ENCODE measurements at places on chromosomes 2 and 18.

DNA sequence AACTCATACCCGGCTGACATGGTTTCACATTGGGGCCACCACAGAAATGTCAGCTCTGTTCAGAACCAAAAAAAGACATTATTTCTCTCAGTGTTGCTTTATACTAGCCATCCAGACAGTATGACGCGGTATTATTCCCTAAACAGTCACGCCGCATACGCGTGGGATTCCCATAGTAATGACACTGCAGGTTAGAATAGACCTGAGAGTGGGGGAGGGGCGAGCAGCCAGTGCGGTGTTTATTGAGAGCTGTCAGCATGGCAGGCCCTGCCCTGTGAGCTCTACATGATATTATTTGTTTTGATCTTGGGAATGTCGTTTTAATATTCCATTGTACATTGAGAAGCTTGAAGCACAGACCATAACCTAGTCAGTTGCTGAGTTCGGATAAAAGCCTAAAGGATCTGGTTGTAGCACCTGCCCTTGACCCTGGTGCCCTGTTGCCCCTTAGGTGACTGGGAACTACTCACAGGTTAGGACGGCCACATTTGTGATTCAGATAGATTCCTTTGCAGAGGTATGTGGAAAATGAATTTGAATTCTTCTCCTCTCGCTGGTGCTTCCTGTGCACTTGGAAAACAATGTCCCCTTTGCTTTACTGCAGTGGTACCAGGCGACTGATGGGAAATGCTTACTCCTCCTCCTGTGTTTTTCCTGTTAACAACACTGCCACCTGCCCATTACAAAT is 150.1 kb downstream of the ARHGAP28 start:
- no peak for DNase-seq

DNA sequence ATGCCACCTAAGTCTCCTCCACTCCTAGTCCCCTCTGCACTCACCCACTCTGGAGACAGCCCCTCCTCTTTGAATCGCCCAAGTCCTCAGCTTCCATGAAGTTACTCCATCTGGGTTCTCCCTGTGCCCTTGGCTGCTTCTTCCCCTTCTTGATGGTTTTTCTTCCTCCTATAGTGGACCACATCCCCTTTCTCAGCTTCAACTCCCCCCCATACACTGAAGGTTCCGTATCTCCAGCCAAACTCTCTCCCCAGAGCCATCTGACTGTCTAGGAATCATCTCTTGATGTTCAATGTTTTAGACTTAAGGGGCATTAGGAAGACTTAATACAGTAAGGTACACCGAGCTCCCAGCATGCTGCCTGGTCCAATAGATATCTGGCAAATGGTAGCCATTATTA is 39.6 kb downstream of the EMX1 start:
- no peak for DNase-seq

- no peak for DNase-seq
Observed at GRCh38 chr2:69692424-69692823, 48.9 kb upstream of the AAK1 start.

- DNase-seq = no peak
Observed at GRCh38 chr2:119808516-119809147, 48.9 kb downstream of the PTPN4 start.

DNA sequence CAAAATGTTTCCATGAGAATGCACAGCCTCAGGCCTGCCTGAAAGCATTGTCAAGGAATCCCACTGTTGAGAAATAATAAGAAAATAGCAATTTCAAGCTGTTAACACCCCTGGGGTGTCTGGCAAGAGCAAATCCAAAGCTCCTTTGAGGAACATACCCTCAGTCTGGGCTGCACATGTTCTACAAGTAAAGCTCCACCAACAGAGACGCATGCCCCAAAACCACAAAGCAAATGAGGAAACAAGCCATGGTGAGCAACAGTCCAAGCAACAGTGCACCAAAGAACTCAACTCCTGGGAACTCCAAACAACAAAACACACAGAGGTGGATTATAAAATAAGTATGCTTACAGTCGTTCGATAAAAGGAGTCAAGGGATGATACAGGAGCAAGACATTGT is 40.3 kb downstream of the CYP27C1 start:
- DNase-seq = peak; percentile 65

DNA sequence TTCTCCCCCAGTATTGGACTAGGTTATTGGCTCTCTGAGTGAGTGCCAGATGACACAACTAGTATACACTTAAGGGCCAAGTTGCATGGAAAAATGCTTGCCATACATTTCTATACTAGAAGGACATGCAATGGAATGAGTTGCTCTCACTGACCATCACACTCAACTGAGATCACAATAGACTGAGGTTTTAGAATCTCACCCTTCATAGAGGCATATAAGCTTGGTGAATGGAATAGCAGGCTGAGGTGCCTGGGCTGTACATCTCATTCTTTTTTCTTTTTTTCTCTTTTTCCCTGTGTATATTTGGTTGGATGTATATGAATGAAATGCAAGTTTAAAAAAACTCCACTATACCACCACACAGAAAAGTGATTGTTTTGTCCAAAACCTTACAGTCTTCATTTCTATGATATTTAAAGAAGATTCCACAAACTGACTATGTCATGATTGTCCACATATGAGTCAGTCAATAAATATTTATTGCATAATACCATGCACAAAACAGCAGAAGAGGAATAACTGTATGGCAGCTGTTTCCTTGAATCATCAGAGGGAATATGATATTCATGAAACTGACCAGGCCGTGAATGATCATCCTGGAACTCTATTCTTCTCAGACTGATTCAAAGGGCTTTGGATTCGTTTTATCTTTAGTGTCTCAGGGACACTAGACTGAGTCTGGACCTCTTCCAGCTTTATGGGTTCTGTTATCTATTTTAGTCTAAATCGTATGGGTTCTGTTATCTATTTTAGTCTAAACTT is 122.6 kb upstream of the STK17B start:
- peak; percentile 55 for DNase-seq

DNA sequence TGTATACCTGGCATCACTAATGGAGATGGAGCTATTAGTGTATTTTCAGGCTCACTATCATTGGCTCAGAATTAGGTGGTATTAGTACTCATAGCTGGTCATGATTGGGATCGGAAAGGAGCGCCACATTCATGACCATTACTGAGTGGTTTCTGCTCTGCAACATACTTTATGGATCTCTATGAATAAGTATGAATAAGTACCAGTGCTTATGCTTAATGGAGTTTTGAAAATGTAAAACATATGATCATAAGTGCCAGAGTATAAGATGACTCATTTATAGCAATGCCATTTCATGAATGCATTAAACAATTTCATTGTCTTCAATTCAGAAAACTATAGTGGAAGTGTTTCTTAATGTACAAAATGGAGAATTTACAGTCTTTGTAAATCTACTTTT is 156.7 kb downstream of the GALNT3 start:
- no peak for DNase-seq

- DNase-seq = no peak
Observed at GRCh38 chr2:11348209-11348749, 3.8 kb upstream of the ROCK2 start.

GRCh38 chr18:49819823-49820671 is 6.7 kb upstream of the ACAA2 start:
- peak; percentile 74 for DNase-seq

GRCh38 chr2:10269711-10270610 is 32.7 kb upstream of the HPCAL1 start:
- DNase-seq = no peak

GRCh38 chr2:220347626-220348025 is 720.2 kb downstream of the SLC4A3 start:
- DNase-seq = no peak

DNA sequence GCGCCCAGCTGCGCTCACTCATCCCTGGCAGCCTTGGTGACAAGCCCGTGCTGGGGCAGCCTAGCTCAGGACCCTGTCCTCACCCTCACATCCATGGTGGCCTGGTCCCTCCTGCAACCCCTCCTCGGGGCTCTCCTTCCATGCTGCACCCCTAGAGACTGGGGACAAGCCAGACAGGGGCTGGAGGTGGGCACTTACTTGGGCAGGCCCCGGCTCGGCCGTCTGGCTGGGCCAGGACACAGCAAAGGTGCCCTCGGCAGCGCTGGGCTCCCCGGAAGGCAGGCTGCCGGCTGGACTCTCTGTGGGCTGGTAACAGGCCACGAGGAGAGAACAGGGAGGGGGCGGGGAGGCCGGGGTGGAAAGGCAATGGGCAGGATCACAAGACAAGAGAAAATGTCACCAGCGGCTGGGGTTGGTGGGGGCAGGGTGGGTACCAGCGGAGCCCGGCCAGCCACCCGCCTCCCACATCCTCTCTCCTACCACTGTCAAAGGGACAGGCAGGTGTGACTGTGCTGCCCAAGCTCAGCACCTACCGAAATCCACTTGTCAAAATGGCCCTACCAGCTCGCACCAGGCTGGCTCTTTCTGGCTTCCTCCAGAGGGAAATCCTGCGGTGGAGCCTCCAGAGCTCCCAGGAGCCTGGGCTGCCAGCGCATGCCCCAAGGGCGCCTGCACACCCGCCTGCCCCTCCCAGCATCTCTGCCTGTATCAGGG is 54.7 kb downstream of the BIN1 start:
- DNase-seq = no peak

DNA sequence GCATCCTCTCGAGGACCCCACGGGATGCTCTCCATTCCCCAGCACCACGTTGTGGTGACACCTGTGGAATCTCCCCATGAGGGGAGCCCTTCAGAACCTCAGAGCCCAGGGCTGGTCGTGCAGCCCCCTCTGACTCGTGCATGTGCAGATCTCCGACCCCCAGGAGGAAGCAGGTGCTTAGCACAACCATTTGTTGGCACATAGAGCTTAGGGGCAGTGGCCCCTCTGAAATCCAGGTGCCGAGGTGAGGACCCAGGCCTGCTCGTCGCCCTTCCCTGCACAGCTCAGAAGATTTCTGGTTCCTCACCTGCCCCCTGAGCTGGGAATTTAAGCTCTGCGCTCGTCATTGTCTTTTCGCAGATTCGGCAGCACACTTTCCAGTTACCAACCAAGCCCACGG is 1.3 kb upstream of the OTOS start:
- no peak for DNase-seq

DNA sequence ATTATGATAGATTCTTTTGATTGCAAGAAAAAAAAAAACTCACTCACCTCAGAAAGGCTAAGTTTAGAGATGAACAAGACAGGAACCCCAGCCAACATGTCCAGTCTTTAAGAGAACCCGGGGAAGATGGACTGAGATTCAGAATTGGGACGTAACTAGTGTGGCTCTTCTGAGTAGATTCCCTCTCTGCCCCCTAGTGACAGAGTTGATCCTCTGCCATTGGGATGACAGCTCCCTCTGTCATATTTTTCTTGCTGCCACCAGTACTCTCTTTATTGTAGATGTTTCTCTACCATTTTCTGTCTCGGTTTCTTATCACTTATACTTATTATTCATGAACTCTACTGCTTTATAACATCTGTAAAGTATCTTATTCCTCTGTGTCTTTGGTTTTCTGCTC is 77.7 kb downstream of the GULP1 start:
- peak; percentile 70 for DNase-seq

- peak; percentile 61 for DNase-seq
Observed at GRCh38 chr2:17270894-17271293, 247.3 kb downstream of the RAD51AP2 start.

DNA sequence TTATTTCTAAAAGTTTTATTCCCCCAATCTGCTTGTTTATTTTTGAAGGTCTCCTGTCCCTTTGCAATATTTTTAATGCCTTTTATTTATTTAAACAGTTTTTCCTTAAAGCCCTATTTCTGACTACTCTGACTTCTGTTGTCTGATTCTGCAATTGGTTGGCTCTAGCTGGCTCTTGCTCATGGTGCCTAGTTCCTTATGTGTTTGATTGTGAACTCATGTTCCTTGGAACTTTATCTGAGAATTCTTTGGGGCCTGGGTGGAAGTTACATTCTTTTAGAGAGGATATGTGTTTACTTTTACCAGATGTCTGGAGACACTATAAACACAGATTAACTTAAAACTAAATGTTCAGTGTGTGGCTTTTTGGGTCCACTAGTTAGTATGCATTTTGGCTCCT is 175.9 kb downstream of the DYSF start:
- DNase-seq = no peak

GRCh38 chr2:162623888-162624287 is 214.7 kb downstream of the KCNH7 start:
- no peak for DNase-seq

- no peak for DNase-seq
Observed at GRCh38 chr2:147420947-147421675, 423.7 kb upstream of the ACVR2A start.

GRCh38 chr18:62606106-62606505 is 83.3 kb downstream of the ZCCHC2 start:
- no peak for DNase-seq

DNA sequence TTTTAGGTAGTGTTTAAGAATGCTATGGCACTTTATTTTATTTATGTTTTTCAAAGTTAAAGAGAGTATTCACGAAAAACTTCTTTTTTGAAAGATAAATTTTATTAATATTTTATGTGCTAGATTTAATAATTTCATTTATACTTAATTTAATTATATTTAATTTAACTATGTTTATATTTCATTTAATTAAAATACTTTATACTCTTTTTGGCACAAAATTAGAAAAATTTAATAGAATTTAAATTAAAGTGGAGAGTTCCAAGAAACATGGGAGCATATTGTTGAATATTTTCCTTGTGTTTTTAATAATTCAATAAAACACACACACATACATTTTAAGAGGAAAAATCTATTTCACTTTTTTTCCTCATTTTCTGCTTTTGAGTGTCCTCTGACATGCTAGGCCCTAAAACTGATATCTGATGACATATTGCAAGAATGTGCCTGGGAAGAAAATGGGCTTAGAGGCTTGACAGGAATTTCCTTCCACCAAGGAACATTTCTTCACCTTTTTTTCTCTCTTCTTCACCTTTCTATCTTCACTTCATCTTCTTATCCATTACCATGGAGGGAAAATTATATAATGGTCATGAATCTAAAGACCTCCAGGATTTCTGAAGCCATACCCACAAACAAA is 15.4 kb downstream of the ARHGAP28 start:
- DNase-seq = no peak

DNA sequence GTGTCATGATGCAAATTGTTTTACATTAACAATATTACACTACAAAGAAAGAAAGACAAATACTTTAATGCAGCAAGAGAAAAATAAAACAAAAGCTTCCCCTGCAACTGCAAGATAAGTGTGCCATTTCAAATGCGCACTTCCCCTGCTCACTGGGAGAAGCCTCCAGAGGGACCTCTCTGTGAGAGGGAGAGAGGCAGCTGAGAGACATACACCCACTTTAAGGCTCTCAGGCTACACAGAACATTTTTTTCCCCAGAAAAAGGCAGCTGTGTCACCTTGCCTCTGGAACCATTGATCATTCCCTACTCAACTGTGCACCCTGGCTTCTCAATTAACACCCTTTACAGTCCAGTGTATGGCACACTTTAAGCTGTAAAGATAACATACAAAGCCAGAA is 75.2 kb downstream of the DPP4 start:
- peak; percentile 49 for DNase-seq

- no peak for DNase-seq
Observed at GRCh38 chr18:44149706-44150105, 531.0 kb upstream of the SETBP1 start.

GRCh38 chr2:203077451-203077850 is 62.8 kb downstream of the NBEAL1 start:
- DNase-seq = no peak
